ENCODE measurements at places on chromosomes 2 and 18. TPM values are rescaled to one million over a fixed set of nuclear protein-coding genes. Genes with fewer than 3 reads are reported as not detected.

The OBSL1 gene
- total RNA-seq, result 79.5 TPM

The EPAS1 gene
- total RNA-seq, result 12.2 TPM

The KCNK3 gene
- 5.0 TPM for total RNA-seq

The COA5 gene
- total RNA-seq, result 72.0 TPM

The TMEM247 gene
- not detected for total RNA-seq

The RAB6C gene
- total RNA-seq, result 0.63 TPM

The LRRC30 gene
- not detected for total RNA-seq

The ASTL gene
- total RNA-seq, result not detected

The NEUROD1 gene
- total RNA-seq, result 4.7 TPM

The REG3G gene
- not detected for total RNA-seq

The HOXD10 gene
- total RNA-seq, result not detected

The RGPD4 gene
- not detected for total RNA-seq

The SERPINB10 gene
- not detected for total RNA-seq

The MAP4K4 gene
- 387 TPM for total RNA-seq

The LCT gene
- total RNA-seq, result not detected

The TWSG1 gene
- 18.8 TPM for total RNA-seq

The GPR17 gene
- total RNA-seq, result 6.3 TPM

The POTEJ gene
- not detected for total RNA-seq

The SLC30A3 gene
- total RNA-seq, result 0.31 TPM

The ACKR3 gene
- total RNA-seq, result 12.5 TPM

The IL36A gene
- not detected for total RNA-seq

The ASB18 gene
- total RNA-seq, result not detected

The EGR4 gene
- total RNA-seq, result not detected

The PLCD4 gene
- total RNA-seq, result 2.2 TPM

The STPG4 gene
- 1.9 TPM for total RNA-seq

The RHOB gene
- 186 TPM for total RNA-seq

The MC5R gene
- total RNA-seq, result 5.0 TPM

The SOWAHC gene
- total RNA-seq, result 34.1 TPM

The PRKAG3 gene
- total RNA-seq, result not detected

The NAPG gene
- 90.5 TPM for total RNA-seq

The LRP2 gene
- 1.3 TPM for total RNA-seq

The SLC16A14 gene
- 49.5 TPM for total RNA-seq

The KLHL41 gene
- total RNA-seq, result 2.8 TPM

The TLX2 gene
- total RNA-seq, result not detected

The FSHR gene
- not detected for total RNA-seq
